M059J (cell line): ENCODE measurements at places on chromosomes 16 and 17. TPM values are rescaled to one million over a fixed set of nuclear protein-coding genes. Genes with fewer than 3 reads are reported as not detected.

Gene FSCN2
- 0.69 TPM in 1 of 2 replicates, not detected in the other for total RNA-seq

Gene LRRC75A
- 1.1 and 1.6 TPM in 2 replicates for total RNA-seq

Gene CRHR1
- total RNA-seq: not detected in 2 replicates

Gene GAS2L2
- total RNA-seq: not detected in 2 replicates

DNA sequence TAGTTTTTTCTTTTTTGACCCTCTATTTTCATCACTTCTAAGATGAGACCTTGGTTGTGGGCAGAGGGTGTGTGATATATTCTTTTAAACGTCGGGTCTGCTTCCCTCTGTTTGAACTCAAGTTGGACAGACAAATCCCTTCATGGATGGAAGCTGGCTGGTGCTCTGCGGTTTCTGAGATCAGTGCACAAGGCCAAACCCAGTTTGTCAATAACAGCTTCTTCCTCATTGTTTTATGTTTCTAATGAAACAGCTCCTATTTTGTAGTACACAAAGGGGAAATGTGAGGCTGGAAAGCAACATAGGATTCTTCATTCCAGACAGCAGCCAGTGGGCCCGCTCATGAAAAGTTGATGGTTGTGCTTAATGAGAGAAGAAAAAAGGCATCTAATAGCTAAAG lies 159.6 kb downstream of the PRKCA start:
- no peak for DNase-seq

Gene HOXB8
- 5.5 and 6.3 TPM in 2 replicates for total RNA-seq

Gene HSD17B2
- 16.0 and 28.0 TPM in 2 replicates for total RNA-seq

Gene PRDM7
- total RNA-seq: not detected in 2 replicates

Gene CLEC19A
- not detected in 2 replicates for total RNA-seq

Gene KRT24
- total RNA-seq: not detected in 2 replicates

- no peak for DNase-seq
Observed at GRCh38 chr17:62673614-62674362, 46.3 kb downstream of the MRC2 start.

GRCh38 chr17:1709971-1710806 lies at the start of gene TLCD2:
Gene TLCD2, minus strand, starts transcription at chr17:1710377. Its CDS starts 135 bp downstream, at chr17:1710242.
- peak; percentile 65 for DNase-seq

DNA sequence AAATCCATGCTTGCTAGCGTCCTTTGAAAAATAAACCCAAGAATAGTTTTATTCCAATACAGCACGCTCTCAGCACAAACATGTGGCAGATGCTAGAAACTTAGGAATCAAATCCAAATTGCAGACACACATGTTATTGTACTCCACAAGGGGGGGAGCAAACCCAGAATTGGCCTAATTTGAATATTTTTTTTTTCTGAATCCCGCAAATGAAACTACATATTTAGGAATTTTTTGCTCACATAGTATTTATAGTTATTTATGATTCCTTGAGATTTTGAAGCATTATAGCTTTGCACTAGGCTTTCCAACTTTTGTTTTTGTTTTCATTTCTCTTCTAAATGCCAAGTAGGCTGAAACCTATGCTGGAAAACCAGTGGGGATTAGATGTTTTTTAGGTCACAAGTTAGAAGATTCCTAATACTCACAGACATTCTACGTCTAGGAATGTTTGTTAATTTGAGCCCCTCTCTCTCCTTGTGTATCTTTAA lies 59.3 kb upstream of the CDH11 start:
- no peak for DNase-seq

- DNase-seq: no peak
Observed at GRCh38 chr17:73952480-73953205, 250.8 kb upstream of the RPL38 start.

DNA sequence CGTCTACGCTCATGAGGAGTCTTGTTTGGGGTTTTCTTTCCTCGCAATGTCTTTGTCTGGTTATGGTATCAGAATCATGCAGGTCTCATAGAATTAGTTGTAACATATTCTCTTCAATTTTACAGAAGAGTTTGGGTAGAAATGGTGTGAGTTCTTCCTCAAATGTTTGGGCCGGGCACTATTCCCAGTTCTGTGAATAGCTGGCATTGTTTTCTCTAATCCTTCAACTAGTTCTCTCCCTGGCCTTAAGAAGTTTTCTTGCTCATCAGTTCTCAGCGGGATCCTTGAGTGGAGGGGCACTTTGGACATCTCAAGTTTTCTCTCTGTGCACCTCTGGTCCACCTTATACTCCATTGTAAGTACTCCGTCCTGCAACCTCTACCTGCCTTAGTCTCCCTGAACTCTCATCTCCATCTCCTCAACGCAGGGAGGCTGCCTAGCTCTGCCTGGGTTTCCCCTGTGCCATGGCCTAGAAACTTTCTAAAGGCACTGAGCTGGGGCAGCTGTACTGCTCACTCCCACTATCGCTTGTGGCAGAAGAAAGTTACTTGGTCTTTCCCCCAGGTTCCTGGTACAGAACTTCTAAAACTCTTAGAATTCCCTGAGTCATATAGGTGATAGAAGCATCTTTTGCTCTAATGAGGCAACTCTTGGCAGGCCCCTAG lies 16.9 kb downstream of the NSMCE1 start:
- DNase-seq: no peak

- DNase-seq: no peak
Observed at GRCh38 chr17:17958982-17959381, 13.2 kb downstream of the TOM1L2 start.

Gene SP6
- total RNA-seq: 0.79 and 1.5 TPM in 2 replicates

- no peak for DNase-seq
Observed at GRCh38 chr16:57873218-57873617, 70.9 kb upstream of the KIFC3 start.

DNA sequence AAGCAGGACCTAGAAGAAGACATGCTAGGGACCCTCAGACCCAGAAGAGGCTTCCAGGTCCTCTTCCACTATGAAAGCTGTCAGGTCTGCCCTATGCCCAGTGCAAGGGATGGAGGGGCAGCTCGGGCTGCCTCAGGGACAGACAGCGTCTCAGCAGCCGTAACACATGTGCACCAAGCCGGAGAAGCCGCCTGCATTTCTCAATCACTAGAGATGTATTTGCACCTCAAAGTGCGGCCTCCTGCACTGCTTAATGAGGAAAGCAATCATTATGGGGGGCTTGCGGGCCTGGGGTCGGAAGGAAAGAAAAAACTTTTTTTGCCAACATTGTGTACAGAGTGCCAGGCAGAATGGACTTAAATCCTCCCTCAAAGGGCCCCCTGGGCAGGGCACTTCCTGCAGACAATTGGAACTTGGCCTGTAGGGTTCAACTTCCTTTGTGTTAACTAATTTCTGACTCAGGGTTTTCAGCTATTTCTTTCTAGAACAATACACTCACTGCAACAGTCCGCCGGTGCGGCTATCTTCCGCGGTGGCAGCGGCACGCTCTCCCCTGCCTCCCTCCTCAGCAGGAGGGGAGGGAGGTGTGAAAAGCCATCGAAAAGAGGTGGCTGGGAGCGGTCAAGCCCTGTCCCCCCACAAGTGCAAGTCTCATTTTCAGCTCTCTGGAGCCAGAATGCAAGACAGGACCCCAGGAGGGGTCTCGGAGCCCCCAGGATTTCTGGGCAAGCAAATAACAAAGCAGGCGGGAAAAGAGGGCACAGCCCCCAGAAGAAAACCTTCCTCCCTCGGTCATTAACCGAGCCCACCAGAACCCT lies 101.2 kb downstream of the ZNF423 start:
- peak; percentile 58 for DNase-seq

- no peak for DNase-seq
Observed at GRCh38 chr16:19974607-19975006, 90.0 kb upstream of the GPRC5B start.

DNA sequence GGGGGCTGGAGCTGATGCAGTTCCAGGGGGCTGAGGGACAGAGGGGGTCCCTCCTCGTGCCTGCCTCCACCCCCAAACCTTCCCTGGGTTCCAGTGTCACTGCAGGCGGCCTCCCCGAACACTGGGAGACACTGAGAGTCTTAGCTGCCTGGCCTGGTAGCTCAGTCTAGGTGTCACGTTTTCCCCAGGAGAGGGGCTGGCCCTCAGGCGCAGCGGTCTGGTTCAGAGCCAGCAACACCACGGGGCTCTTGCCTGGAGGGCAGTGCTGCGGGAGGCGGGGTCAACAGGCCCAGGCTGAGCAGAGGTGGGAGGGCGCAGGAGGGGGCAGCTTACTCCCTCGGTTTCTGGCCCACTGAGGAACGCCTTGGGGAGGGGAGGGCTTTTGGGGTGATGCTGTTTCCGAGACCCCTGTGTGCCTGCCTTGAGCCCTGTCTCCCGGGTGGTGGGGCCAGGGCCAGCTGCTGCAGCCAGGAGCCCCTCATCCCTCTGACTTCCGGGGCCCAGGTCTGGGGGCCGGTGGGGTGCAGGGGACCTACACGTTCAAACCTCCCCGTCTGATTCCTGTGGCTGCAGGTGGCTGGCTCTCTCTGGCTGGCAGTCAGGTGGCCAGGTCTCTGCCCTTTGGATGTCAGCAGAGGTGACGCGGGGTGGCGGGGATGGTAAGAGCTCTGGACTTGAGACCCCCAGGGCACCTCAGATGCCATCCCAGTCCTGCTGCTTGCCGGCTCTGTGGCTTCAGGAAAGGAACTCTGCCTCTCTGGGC lies 89.3 kb upstream of the GSE1 start:
- DNase-seq: peak; percentile 71

- peak; percentile 79 for DNase-seq
Observed at GRCh38 chr16:85457366-85457765, 155.8 kb upstream of the GSE1 start.

Gene DHRS13
- 7.1 and 9.0 TPM in 2 replicates for total RNA-seq

Gene HS3ST3B1
- total RNA-seq: 3.3 and 8.2 TPM in 2 replicates

GRCh38 chr17:59812139-59812538 lies 80.6 kb downstream of the TUBD1 start:
- no peak for DNase-seq

Gene PNMT
- total RNA-seq: not detected in 2 replicates

Gene TBC1D26
- total RNA-seq: not detected in 2 replicates

Gene ZNF232
- 7.1 and 8.9 TPM in 2 replicates for total RNA-seq

- DNase-seq: peak; percentile 11
Observed at GRCh38 chr16:1258225-1258600, 2.3 kb downstream of the TPSD1 start.

DNA sequence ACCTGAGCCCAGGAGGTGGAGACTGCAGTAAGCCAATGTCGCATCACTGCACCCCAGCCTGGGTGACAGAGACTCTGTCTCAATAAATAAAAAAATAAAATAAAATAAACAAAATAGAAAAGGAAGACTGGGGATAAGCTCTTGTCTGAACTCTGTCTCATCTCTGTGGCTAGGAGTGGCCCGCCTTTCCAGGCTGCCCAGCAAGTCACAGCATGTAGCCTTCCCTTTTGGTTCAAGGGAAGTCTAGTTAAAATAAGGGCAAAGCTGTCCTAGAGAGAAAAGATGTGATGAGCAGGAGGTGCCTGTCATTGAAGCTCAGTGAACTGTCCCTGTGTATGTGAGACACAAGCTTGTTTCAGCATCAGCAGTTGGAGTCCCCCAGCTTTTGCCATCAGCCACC lies 2.7 kb upstream of the GFAP start:
- no peak for DNase-seq

Gene SSTR5
- not detected in 2 replicates for total RNA-seq

DNA sequence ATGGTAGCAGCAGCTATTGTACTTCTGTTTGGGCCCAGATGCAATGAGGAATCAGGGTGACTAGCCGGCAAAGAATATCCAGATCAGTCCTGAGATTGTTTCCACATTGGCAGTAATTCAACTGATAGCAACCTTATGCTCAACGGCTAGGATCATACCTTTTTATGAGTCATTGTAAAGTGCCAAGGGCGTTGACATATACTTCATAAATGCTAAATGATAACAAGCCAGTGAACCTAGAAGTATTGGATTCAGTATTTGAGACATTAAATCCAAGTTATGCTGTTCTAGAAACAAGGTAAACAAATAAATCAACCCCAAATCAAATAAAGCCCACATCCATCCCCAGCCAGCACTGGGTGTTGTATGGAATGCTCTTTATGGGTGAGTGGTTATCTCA lies 207.1 kb upstream of the ZFHX3 start:
- peak; percentile 16 for DNase-seq

Gene HEATR9
- not detected in 2 replicates for total RNA-seq

DNA sequence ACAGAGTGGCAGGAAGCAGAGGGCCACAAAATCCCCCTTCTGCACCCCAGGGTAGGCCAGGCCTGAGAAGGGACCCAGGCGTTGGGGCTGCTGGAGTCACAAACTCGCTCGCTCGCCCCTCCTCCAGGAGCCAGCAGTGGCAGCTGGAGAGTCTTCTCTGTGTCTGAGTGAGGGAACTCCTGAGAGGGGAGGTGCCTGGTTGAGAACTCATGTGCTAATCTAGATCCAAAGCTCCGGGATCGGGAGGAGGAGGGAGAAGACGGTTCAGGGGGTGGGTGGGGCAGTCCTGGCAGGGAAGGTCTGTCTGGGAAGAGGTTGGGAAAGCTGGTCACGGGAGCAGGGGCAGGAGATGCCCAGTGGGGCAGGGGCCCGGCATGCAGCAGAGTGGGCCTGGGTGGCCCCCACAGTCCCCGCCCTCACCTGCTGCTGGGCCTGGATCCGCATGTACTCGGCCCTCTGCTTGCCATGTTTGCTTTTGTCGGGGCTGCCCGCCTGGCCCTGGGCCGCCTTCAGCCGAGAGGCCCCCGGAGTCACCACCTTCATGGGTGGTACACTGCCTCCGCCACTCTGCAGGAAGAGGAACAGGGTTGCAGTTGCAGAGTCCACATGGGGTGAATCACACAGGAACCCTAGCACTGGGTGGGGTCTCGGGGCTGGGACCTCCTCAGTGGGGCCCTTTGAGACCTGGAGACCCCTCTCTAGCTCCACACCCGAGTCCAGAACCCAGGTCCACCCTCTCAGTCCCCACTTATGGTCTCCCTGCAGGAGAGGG lies 62.2 kb downstream of the SRCIN1 start:
- no peak for DNase-seq

GRCh38 chr16:79613009-79613408 lies 12.5 kb upstream of the MAF start:
- peak; percentile 30 for DNase-seq

Gene SALL1
- total RNA-seq: 9.5 and 12.1 TPM in 2 replicates

DNA sequence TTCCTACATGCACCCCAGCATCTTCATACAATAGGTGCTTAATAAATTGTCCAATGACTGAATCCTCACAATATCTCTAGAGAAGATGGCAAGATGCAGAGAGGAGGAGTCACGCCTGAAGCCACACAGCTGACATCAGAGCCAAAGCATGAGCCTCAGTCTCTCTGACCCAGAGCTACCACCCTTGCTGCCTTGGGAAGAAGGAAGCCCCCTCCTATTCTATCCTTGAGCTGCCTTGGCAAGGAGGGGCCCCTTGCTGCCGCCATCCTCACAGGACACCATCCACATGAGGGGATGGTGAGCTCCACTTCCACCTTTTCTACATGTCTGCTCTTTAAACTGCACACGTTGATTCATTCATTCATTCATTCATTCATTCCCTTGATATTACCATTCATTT lies 37.0 kb upstream of the C16orf78 start:
- DNase-seq: no peak

DNA sequence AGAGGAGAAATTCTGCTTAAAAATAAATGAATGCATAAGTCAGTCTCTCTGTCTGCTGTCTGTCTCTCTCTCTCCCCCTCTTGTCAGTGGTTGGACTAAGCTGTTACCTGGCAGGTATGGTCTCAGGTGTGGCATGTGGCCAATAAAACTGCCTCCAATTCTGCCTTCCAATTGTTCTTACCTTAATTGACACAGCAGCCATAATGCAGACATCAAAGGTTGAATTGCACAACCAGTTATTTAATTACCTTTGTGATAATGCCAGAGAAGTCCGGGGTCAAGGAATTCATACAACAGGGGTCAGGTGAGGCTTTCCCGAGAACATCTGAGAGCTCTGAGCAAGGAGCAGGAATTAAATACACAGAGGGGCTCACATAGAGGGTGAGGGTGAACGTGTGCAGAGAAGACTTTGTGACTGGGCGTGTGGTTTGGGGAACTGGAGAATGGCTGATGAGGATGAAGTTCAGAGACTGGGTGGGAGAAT lies 78.8 kb upstream of the CDYL2 start:
- DNase-seq: no peak

- DNase-seq: peak; percentile 23
Observed at GRCh38 chr16:57676553-57677085, 8.5 kb downstream of the ADGRG3 start.

Gene TOM1L1
- 17.5 and 18.3 TPM in 2 replicates for total RNA-seq
